ENCODE measurements at places on chromosomes 2 and 18.
A peak's percentile ranks its signal among the peaks of the same experiment; 100 is the strongest.

GRCh38 chr2:56132138-56132537, 51.7 kb upstream of the CCDC85A start:
- DNase-seq: peak; percentile 39

- no peak for DNase-seq
Observed at GRCh38 chr2:240912878-240913809, 7.0 kb downstream of the CROCC2 start.

GRCh38 chr18:44922968-44923367, 242.3 kb downstream of the SETBP1 start:
- DNase-seq: no peak

DNA sequence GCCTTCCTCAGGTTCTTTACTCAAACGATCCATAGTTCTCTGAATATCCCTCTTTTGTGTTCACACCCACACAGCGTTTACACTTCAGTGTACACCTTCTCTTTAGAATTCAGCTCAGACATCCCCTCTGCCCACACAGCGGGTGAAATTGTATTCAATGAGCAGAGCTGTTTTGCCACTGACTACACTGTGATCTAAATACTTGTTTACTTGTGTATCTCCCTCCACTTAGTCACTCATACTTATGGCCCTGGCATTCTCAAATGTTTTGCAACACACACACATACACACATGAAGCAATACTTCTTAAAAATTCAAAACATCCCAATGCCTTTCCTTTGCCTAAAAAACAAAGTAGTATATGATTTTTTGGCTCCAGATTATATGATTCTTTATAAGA, 297.1 kb downstream of the TMX3 start:
- no peak for DNase-seq

GRCh38 chr18:2441544-2441943, 129.8 kb downstream of the METTL4 start:
- no peak for DNase-seq

GRCh38 chr2:68588589-68588988, 54.8 kb upstream of the PROKR1 start:
- DNase-seq: no peak

- peak; percentile 29 for DNase-seq
Observed at GRCh38 chr2:157055660-157056199, 201.8 kb upstream of the GALNT5 start.

DNA sequence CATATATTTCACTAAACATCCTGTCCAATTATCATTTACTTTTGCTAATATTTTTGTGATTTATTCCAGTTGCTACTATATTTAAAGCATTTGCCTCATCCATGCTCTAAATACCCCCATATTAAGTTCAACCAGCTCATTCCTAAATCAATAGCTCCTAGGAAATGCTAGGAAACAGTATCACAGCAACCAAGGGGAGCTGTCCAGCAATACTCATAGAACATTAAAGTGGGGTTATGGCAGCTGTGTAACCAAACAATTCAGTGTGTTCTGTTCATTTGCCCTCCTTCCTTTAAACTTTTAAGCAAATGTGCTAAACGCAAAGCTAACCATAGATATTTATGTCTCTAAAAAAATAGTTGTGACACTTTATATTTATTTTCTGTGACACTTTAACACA, 41.1 kb downstream of the ACVR1C start:
- no peak for DNase-seq

GRCh38 chr2:159882130-159882745, 84.2 kb upstream of the CD302 start:
- peak; percentile 32 for DNase-seq

Data from astrocyte of the cerebellum (primary cell).